ENCODE measurements at places on chromosomes 7 and 10.

- DNase-seq, result no peak
Observed at GRCh38 chr7:75847707-75848106, 31.1 kb upstream of the RHBDD2 start.

DNA sequence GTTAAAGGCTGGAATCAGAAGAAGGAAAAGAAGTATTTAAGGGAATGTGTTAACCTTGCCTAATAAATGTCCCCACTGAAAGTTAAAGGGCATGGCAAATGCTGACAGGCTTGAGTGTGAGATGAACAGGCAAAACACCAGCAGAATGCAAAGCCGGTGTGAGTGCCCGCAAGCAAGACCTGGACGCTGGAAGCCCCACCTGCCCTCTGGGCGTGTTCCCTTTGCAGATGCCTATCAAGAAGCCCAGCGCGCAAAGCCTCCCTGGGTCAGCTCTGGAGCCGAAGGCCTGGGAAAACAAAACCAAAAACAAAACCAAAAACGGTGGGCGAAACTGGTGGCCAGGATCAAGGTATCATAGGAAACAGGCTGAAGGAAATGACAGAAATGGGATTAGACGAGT, 200.3 kb downstream of the SFMBT2 start:
- no peak for DNase-seq

DNA sequence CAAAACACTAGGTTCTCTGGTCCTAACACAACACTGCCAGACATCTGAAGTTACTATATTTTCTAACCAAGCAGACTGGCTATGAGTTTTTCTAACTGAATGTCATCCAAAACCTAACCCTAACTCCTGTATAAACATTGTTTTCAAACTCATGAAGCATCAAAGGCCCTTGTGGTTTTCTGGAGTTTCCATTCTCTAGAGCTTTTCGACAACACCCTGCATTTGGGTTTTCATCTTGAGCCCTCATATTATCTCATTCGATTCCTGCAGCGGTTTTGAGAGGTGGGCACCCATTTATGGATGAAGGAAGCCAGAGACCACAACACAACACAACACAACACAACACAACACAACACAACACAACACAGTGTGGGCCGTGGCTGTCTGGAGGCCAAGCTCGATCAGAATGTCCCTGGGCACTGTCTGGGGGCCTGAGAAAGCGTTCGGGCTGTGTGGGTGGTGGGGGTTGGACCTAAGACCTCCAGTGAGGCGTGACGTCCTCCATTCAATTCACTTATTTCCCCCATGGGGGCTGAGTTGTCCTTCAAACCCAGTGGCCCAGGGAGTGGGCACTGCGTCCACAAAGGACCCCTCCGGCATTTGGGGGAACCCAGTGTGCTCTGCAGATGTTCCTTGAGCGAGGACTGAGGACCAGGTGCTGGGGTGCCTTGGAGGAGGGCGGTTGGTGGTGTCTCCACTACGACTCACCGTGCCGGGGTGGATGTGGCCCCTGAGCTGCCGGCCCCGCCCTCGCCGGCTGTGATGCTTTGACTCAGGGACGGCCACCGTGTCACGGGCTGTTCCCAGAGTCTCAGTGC, 490.4 kb downstream of the DNAJB6 start:
- DNase-seq, result no peak

DNA sequence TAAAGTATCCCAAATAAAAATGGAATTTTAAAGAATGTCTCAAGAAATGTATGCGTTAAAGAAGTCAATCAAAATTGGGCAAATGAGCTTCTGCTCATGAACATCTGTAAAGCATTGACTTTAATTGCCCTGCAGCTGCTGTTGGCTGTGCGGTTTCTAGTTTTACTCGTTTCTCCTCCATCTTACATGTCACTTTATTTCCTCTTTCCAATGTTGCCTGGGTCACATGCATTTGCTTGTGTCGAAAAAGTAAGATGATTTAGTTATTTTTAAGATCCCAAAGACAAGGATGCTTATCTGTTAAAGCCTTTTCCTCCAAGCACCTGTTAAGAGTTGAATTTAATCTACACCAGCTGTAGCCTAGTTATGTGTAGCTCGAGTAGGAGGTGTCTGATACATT, 310.4 kb downstream of the EXOC4 start:
- no peak for DNase-seq

- DNase-seq, result no peak
Observed at GRCh38 chr10:119443970-119444660, 98.4 kb downstream of the RGS10 start.

DNA sequence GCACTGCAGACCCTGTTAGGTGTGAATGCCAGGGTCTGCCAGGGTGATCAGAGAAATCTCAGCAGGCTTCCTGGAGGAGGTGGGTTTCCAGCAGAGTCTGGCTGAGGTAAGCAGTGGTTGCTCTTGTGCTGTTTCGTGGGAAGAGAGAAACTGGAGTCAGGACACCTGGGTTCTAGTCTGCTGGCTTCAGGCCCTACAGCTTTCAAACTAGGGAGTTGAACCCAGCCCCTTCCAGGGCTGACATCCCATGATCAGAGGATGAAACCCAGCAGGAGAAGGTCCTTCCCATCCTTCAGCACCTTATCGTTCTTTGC, 116.8 kb downstream of the CDH23 start:
- DNase-seq, result no peak

DNA sequence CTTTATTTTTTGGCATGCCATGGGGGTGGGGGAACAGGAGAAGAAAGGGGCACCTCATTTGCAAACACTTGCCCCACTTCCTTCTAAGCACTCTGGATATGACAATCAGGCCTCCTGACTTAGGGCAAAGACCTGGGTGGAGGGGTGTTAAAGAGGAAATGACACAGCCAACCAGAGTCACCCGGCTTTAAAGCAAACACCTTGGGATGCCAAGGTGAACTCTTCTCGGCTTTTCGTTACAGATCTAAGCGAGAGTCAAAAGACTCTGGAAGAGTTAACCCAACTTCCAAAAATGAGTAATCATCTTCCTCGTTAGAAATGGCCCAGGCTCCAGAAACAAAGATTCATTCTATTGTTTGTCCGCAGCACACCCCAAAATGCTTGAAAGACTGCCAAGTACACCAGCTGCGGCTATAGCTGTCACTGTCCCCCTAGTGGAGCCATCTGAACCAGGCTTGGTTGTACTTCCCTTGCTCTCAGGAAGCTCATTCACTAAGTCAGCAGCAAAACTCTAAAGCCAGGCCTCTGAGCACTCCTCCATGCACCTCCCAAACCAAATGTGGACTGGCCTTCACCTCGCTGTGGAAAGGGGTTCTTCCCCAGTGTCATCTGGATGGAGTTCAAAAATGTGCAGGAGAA, 24.8 kb downstream of the FAM53B start:
- DNase-seq, result peak; percentile 54

DNA sequence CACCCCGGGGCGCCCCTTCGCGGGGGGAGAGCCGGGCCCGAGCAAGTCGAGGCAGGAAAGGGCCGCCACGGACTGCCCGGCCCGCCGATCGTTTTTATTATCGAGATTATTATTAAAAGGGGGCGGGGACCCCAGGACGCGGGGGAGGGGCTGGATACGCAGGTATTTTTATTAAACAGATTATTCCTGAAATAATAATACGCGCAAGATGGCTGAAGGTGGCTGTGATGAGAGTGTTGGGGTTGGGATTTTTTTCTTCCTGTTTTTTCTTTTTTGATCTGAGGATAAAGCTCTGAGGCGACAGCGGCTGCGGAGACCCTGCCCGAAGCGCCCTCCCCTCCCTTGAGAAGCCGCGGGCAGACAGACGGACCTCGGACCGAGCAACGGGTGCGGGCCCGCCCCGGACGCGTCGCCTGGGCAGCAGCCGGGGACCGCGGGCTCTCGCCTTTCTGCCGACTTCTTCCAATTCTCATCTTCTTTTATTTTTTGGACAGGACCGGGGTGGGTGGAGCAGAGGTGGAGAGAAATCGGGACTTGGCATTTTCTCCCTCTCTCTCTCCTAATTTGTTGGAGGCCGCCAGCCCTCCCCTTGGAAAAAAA, 1.4 kb upstream of the TRIM8 start:
- no peak for DNase-seq
